ENCODE measurements at places on chromosomes 3 and 15.

DNA sequence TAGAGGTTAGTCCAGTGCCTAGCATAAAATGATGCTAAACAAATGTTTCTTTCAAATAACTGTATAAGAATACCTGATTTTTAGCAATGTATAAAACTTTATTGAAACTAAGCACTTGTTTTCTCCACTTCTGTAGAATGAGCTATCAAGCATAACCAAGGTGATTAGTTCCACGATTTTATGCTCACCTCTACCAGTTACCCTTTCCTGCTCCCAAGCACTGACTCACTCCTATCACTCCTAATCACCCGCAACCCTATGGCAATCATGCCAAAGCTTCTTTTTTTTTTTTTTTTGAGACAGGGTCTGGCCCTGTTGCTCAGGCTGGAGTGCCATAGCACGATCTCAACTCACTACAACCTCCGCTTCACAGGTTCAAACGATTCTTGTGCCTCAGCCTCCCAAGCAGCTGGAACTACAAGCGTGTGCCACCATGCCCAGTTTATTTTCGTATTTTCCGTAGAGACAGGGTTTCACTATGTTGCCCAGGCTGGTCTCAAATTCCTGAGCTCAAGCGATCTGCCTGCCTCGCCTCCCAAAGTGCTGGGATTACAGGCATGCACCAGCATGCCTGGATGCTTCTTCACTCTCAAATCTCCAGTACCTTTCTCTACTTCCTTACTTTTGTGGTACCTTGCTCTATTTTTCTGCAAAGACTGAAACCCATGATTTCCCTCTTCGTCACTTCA is 3.9 kb downstream of the HSPBAP1 start:
- no peak for DNase-seq

DNA sequence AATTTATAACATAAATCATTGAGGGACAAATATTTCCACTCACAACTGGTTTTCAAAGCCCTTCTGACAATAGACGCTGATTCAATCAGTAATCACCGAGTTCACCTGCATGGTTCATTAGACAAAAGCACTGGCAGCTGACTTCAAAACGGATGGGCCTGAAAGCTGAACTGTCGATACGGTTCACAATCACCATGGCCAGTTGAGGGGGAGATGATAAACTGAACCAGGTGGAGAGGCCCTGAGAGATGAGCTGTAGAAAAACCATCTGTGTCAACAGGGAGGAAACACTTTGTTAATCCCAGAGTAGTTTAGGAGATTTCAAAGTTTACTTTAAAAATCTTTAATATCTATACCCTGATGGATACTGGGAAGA is 75.0 kb downstream of the PEX5L start:
- DNase-seq = no peak

DNA sequence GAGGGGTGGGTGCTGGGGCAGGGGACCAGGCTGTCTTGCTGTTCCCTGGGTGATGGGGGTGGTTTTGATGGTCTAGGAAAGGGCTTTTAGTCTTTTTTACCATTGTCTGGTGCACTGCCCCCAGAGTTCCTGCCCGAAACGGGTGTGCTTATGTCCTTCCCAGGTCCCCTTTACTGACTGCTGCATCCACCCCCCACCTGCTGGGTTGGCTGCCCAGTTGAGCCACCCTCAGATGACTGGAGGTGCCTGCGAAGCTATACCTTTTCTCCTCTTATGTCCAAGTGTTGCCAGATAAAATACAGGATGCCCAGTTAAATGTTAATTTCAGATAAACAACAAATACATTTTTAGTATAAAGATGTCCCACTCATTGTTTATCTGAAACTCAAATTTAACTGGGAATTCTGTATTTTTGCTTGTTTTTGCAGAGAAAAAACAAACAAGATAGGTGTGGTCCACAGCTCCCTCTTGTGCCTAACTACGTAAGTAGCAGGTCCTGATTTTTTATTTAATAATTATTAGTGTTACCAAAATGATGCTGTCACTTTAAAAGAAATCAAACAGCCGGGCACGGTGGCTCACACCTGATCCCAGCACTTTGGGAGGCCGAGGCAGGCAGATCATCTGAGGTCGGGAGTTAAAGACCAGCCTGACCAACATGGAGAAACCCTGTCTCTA is 6.1 kb upstream of the RPP14 start:
- no peak for DNase-seq

GRCh38 chr3:119635719-119636118 is 24.7 kb downstream of the POPDC2 start:
- no peak for DNase-seq

Data from naive thymus-derived CD8-positive, alpha-beta T cell (primary cell).